ENCODE measurements at places on chromosomes 13 and 19.
A peak's percentile ranks its signal among the peaks of the same experiment; 100 is the strongest.

DNA sequence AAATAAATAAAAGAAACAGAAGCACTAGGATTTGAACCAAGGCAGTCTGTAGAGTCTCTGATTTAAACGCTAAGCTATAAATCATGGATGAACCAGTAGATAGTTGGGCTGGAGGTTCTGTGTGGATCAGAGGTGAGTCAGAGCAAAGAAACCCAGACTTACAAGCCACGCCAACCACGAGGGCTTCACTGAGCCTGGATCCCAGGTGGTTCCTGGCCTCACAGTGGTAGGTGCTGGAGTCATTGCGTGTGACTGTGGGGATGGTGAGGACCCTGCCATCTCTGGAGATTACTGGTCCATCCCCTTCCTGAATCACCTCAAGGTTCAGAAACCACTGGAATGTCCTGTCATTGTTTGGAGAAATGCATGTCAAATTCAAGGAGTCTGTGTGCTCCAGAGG is 19.3 kb upstream of the CEACAM20 start:
- DNase-seq: no peak
- H3K4me1 ChIP-seq: no peaks in the 10 kb centered on the region
- no peaks in the 10 kb centered on the region for H3K27me3 ChIP-seq
- H3K27ac ChIP-seq: no peak overlapping the region
- H3K4me3 ChIP-seq: no peak overlapping the region

DNA sequence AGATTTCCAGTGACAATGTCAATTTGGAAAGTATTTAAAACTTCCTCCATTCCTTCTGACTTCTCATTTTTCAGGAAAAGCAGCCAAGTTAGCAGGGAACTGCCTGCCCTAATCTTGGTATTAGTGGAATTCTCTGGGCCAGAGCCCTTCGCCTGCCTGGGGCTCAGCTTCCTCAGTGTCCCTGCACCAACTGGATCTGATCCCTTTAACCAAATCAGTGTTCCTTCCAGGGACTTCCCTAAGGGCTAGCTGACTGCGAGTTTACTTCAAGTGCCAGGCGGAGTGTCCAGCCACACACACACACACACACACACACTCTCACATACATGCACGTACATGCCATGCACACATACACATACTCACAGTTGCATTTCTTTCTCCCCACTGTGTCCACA is 20.0 kb downstream of the RAB20 start:
- H3K4me1 ChIP-seq: peaks cover 33% of the 10 kb centered on the region
- no peak overlapping the region for H3K4me3 ChIP-seq
- no peaks in the 10 kb centered on the region for H3K36me3 ChIP-seq

- H3K27ac ChIP-seq: no peak overlapping the region
- H3K4me1 ChIP-seq: peaks cover 9% of the 10 kb centered on the region
- H3K27me3 ChIP-seq: no peaks in the 10 kb centered on the region
- no peak overlapping the region for H3K4me3 ChIP-seq
These were observed 1.1 kb downstream of the SLC8A2 start for GRCh38 chr19:47470447-47471195.

GRCh38 chr19:34998777-34999497 is 1.2 kb upstream of the GRAMD1A start:
- no peaks in the 10 kb centered on the region for H3K27me3 ChIP-seq
- peak overlapping the region; percentile 99 for H3K27ac ChIP-seq

- no peaks in the 10 kb centered on the region for H3K4me1 ChIP-seq
- DNase-seq: no peak
- no peak overlapping the region for H3K27ac ChIP-seq
These were observed 10.9 kb downstream of the NCR1 start for GRCh38 chr19:54916822-54917221.

GRCh38 chr13:91375116-91375729 is 23.2 kb upstream of the GPC5 start:
- no peaks in the 10 kb centered on the region for H3K4me1 ChIP-seq
- H3K27me3 ChIP-seq: no peaks in the 10 kb centered on the region
- no peak overlapping the region for H3K4me3 ChIP-seq
- H3K27ac ChIP-seq: no peak overlapping the region
- no peaks in the 10 kb centered on the region for H3K36me3 ChIP-seq

DNA sequence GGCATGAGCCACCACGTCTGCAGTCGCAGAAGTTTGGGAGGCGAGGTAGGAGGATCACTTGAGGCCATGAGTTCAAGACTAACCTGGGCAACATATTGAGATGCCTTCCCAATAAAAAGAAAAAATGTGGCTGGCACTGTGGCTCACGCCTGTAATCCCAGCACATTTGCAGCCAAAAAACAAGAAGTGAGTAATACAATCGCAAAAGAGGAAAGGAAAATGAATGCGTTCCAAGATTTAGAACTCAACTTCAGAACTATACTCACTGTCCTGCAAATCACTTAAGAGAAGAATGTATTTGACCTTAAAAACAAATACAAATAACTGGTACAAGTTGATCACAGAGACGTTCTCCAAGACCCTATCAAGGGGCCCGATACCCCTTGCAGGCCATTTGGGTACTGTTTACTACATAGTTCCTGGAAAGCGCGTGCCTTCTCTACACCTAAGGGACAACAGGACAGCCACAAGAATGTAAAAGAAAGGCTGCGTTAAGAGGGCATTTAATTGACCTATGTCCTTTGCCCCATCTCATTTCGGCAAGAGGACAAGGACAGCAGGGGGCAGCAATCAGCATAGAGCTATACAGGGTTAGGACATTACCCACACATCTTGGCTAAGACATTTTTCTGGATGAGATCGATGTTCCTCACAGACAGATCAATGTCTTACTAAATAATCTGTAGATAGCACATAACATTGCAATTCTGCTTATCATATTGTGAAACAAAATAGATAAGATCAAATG is 41.3 kb downstream of the FLT3 start:
- DNase-seq: no peak
- H3K36me3 ChIP-seq: no peaks in the 10 kb centered on the region
- no peaks in the 10 kb centered on the region for H3K27me3 ChIP-seq
- no peak overlapping the region for H3K4me3 ChIP-seq
- H3K27ac ChIP-seq: no peak overlapping the region

GRCh38 chr13:97307882-97308624 is 85.9 kb downstream of the MBNL2 start:
- H3K4me1 ChIP-seq: peaks cover under 1% of the 10 kb centered on the region
- H3K27me3 ChIP-seq: no peaks in the 10 kb centered on the region
- no peak overlapping the region for H3K4me3 ChIP-seq
- no peak overlapping the region for H3K27ac ChIP-seq
- H3K36me3 ChIP-seq: no peaks in the 10 kb centered on the region
- no peak for DNase-seq

DNA sequence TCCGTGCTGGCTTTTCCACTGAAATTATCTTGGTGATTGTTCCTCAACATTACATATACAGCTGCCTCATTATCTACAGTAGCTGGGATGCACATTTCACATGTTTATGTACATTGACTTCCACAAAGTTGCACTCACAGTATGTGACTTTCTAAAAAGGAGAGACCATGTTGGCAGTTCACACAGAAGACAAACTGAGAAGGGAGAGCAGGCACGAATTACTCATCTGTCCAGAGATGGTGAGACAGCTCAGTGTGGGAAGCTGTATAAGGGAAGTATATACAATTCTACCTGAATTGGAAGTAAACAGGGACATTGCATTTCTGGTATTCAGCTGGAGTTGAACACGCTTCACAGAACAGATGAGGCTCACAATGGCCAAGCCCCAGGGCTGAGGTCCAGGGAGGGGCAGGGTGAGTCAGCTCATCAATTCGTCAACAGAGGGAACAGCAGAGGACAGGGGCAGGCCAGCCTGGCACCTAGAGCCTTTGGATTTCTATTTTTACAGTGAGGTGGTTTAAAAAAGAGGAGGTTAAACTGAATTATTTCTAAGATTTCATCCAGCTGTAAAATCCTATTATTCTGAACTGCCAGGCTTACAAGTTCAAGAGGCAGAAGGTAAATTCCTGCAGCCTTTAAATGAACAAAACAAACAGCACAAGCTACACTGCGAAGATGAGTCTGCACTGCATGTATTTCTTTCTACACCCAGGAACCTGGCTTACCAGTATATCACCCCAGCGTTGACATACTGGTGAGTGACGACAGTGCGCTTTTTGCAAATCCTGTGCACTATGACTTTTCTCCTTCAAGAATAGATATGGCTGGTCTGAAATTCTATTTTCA is 9.8 kb downstream of the PARP4 start:
- no peak overlapping the region for H3K27ac ChIP-seq
- H3K36me3 ChIP-seq: peaks cover 19% of the 10 kb centered on the region
- DNase-seq: no peak
- no peak overlapping the region for H3K4me3 ChIP-seq
- no peaks in the 10 kb centered on the region for H3K27me3 ChIP-seq
- H3K4me1 ChIP-seq: peaks cover 9% of the 10 kb centered on the region

GRCh38 chr13:50678464-50679162 is 164.9 kb downstream of the DLEU7 start:
- no peak overlapping the region for H3K27ac ChIP-seq
- peaks cover 16% of the 10 kb centered on the region for H3K4me1 ChIP-seq
- H3K36me3 ChIP-seq: no peaks in the 10 kb centered on the region
- no peaks in the 10 kb centered on the region for H3K27me3 ChIP-seq
- no peak overlapping the region for H3K4me3 ChIP-seq
- DNase-seq: no peak

- no peaks in the 10 kb centered on the region for H3K27me3 ChIP-seq
- no peaks in the 10 kb centered on the region for H3K36me3 ChIP-seq
- H3K4me3 ChIP-seq: no peak overlapping the region
- H3K27ac ChIP-seq: no peak overlapping the region
- no peak for DNase-seq
- H3K4me1 ChIP-seq: no peaks in the 10 kb centered on the region
These were observed 131.8 kb upstream of the PEG3 start for GRCh38 chr19:56972291-56972841.

- no peaks in the 10 kb centered on the region for H3K27me3 ChIP-seq
- H3K4me3 ChIP-seq: no peak overlapping the region
- no peaks in the 10 kb centered on the region for H3K36me3 ChIP-seq
- peaks cover 6% of the 10 kb centered on the region for H3K4me1 ChIP-seq
These were observed 82.9 kb upstream of the CACNA1A start for GRCh38 chr19:13588957-13589833.

DNA sequence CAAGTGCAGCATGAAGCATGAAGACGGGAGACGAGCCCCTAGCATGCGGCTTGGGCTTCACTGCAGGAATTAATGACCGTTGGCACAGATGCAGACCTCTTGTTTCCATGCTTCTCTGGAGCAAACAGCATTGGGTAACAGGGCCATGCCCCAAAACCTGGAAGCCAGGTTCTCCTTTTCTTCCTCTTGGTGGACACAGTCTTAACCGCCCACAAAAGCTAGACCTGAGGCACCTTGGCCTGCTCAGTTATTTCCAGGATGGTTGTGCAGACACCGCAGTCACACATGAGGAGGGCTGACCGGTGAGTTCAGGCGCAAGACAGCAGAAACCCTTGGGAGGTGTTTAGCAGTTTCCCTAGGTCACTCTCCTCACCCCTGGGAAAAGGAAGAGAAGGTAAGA is 133.9 kb upstream of the GJB6 start:
- no peaks in the 10 kb centered on the region for H3K27me3 ChIP-seq
- no peak overlapping the region for H3K4me3 ChIP-seq
- no peaks in the 10 kb centered on the region for H3K36me3 ChIP-seq
- no peaks in the 10 kb centered on the region for H3K4me1 ChIP-seq
- DNase-seq: no peak

DNA sequence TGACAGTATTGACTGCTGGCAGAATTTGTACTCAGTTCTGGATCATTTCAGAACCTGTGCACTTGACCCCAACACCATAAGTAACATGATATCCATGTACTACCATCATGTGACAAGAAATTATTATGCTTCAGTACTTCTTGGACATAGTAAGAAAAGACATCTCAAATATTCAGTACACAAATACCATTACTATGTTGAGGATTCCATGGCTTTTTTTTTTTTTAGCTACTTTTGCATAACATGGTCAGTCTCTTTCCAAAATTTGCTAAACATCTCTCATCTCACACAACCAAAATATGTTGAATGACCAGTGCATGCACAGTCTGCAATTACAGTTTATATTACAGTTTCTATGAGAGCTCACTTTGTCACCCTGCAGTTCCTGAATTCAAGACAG is 85.3 kb downstream of the FLT1 start:
- no peaks in the 10 kb centered on the region for H3K27me3 ChIP-seq
- H3K4me3 ChIP-seq: no peak overlapping the region
- H3K27ac ChIP-seq: no peak overlapping the region
- H3K4me1 ChIP-seq: peaks cover 17% of the 10 kb centered on the region

DNA sequence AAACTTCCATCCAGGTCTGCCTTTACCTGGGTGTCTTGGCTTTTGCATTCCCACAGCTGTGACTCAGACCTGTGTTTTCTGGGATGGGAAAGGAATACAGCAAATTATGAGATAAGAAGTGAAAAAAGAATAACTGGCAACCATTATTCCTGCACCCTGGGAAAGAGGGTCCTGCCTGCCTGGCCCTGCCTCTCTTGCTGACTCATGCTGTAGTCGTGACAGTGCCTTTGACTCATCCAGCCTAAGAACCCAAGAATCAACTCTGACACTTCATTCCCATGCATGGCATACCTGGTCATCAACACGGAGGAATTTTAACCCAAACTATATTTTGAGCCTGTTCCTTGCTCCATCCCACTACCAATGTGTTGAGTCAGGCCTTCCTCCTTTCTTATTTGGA is 185.4 kb upstream of the SERP2 start:
- no peak overlapping the region for H3K27ac ChIP-seq
- no peak for DNase-seq
- H3K27me3 ChIP-seq: no peaks in the 10 kb centered on the region
- peaks cover 4% of the 10 kb centered on the region for H3K4me1 ChIP-seq

DNA sequence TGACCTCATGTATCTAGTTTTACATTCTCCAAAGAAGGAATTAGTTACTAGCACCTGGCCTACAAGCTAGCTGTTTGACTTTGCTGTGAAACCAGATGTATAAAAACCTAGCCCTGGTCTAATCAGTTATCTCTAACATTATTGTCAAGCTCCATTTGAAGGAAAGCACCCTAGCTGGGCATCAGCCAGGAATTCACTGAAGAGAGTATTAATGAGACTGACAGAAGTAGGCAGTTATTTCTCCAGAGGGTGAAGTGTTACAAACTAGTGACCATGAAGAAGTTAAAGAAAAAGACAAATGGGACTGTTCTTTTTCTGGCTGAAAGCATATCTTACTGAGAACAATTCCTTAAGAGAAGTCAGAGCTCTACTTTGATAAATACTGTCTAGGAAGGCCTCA is 2529.3 kb upstream of the PCDH20 start:
- no peaks in the 10 kb centered on the region for H3K27me3 ChIP-seq
- DNase-seq: no peak
- no peak overlapping the region for H3K4me3 ChIP-seq
- H3K27ac ChIP-seq: no peak overlapping the region

DNA sequence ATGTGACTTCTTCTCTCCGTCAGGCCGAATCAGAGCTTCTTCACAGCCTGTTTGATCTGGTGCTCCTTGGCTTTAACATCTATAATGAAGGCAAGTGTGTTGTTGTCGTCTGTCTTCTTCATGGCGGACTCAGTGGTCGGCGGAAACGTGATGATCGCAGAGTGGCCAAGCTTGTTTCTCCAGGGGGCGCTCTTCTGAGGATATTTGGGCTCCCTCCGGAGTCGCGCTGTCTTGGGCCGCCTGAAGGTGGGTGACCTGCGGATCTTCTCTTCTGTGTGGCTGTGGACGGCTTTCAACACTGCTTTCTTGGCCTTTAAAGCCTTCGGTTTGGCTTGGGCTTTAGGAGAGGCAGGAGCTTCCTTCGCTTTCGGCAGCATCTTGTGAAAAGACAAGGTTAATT is 9.8 kb downstream of the TPRX1 start:
- H3K27ac ChIP-seq: no peak overlapping the region
- H3K4me1 ChIP-seq: no peaks in the 10 kb centered on the region
- no peak for DNase-seq

GRCh38 chr13:91817250-91817649 is 418.8 kb downstream of the GPC5 start:
- H3K27ac ChIP-seq: no peak overlapping the region

All from upper lobe of left lung (tissue), 6 donors.